Activated CD8-positive, alpha-beta memory T cell treated with anti-CD3 and anti-CD28 coated beads for 4 hours (primary cell): ENCODE measurements at places on chromosomes 3 and 15.
A peak's percentile ranks its signal among the peaks of the same experiment; 100 is the strongest.

DNA sequence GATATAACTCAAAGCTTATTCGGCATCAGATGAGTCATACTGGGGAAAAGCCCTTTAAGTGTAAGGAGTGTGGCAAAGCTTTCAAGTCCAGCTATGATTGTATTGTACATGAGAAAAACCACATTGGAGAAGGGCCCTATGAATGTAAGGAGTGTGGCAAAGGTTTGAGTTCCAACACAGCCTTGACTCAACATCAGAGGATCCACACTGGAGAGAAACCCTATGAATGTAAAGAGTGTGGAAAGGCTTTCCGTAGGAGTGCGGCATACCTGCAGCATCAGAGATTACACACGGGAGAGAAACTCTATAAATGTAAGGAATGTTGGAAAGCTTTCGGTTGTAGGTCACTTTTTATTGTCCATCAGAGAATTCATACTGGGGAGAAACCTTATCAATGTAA, 7.5 kb downstream of the ZNF621 start:
- DNase-seq, result no peak

DNA sequence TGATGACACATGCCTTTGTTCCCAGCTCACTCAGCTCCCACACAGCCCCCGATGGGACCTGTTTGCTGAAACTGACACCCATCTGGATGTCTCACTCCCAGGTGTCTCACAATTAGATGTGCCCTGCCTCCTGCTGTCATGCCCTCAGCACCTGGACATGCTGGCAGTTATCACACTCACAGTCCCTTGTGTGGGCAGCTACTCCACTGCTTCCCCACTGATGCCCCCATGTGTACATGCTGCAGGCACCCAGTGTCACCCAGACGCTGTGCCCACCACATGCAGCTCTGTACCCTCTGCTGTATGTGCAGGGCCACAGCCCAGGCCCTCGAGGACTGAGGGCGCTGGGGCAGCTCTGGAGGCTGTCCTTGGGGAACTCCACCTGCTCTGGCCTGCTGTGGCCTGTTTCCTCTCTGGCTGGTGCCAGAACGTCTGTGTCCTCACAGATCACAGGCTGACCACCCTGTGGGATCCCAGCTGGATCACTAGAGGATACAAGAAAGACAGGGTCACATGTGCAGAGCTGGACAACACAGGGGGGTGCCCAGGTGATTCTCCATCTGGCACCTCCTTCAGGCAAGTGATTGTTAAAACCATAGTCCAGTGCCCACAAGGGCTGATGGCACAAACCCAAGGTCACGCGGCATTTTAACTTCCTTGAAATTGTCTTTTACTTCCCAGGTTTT, 14.0 kb downstream of the C3orf22 start:
- DNase-seq, result no peak

GRCh38 chr3:158765518-158766205, 33.4 kb upstream of the RARRES1 start:
- no peak for DNase-seq

GRCh38 chr3:195556390-195556789, 13.3 kb upstream of the PPP1R2 start:
- DNase-seq, result no peak

GRCh38 chr15:39580485-39581241, at the start of gene THBS1:
Gene THBS1, plus strand, starts transcription at chr15:39581079. Its CDS starts 779 bp downstream, at chr15:39581858.
- DNase-seq, result peak; percentile 24

DNA sequence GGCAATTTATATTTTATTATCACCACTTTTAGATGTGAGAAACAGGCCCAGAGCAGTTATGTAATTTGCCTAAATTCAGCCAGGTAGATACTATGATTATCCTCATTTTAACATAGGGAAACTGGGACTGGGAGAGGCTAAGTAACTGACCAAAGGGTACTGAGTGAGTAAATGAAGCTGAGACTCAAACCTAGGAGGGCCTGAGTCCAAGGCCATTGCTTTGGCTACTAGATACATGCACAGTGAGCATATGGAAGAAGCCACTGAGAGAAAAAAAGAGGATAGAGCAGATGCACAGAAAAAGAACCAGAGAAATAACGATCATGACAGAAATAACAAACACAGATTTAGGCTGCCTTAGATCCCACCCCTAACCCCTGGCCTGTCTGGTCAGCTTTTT, 33.6 kb downstream of the USF3 start:
- no peak for DNase-seq

DNA sequence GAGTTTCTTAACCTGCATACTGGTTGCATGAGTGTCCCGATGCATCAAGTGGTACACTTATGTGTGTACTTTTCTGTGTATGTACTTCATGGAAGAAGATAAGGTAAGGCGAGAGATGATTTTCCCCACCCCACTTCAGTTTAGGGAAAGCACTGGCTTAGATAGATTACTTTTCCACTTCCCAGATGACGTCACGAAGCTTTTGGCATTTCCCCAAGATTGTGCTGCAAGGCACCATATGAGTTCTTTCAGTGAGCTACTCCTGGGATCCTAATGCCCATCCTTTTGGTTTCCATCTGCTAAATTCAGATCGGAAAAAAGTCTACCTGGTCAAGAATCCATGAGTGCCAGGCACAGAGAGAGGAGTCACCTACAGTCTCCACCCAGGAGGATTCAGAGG, 4.5 kb downstream of the IL17RB start:
- DNase-seq, result no peak

GRCh38 chr15:35720019-35720418, 174.1 kb upstream of the DPH6 start:
- DNase-seq, result no peak
